ENCODE measurements at places on chromosomes 11 and 22. TPM values are rescaled to one million over a fixed set of nuclear protein-coding genes. Genes with fewer than 3 reads are reported as not detected.

RAB30 gene
- 44.3 TPM for total RNA-seq

- peak; percentile 46 for DNase-seq
Observed at GRCh38 chr11:2512431-2513407, 67.9 kb downstream of the KCNQ1 start.

GRCh38 chr11:11561991-11562390 lies 59.8 kb downstream of the GALNT18 start:
- no peak for DNase-seq

DNA sequence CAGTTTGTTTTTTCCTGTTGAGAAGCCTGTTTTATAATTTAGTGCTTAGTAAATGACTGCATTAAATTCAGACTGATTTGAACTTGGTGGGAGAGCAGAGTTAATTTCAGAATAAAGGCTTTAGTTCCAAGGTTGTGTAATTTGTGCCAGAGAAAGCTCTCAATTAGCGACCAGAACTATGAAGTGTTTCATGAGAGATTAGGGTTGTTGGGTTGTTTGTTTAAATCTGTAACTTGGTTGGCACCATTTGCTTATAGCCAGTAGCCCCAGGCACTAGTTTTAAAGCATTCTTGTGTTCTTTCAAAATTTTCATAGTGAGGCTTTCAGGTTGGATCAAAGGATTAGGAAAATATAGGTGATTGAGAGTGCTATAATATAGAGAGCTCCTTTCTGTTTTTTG lies 25.5 kb downstream of the UVRAG start:
- no peak for DNase-seq

- peak; percentile 62 for DNase-seq
Observed at GRCh38 chr22:22687638-22688500, 43.5 kb downstream of the GGTLC2 start.

DNA sequence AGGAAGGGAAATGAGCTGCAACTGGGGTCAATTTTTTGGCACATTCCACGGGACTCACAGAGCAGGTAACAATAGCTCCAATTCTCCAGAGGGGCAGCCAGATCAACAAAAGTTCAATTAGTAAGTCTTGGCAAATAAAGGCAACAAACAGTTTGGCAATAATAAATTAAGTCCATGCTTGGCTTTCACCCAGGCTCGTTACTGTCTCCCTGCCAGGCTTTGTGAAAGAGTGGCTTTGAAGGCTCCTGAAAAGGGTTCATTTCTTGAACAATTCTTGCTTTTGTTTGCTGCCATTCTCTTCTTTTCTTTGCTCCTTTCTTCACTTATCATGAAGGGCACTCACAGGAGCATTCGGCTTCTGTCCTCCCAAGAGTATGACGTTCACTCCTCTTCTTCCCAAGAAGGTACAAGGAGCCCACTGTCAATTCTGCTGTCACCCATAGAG lies 123.3 kb downstream of the APIP start:
- peak; percentile 60 for DNase-seq

All from adrenal gland (tissue), 19 donors.